ENCODE measurements at places on chromosomes 6 and 20. TPM values are rescaled to one million over a fixed set of nuclear protein-coding genes. Genes with fewer than 3 reads are reported as not detected.

DNA sequence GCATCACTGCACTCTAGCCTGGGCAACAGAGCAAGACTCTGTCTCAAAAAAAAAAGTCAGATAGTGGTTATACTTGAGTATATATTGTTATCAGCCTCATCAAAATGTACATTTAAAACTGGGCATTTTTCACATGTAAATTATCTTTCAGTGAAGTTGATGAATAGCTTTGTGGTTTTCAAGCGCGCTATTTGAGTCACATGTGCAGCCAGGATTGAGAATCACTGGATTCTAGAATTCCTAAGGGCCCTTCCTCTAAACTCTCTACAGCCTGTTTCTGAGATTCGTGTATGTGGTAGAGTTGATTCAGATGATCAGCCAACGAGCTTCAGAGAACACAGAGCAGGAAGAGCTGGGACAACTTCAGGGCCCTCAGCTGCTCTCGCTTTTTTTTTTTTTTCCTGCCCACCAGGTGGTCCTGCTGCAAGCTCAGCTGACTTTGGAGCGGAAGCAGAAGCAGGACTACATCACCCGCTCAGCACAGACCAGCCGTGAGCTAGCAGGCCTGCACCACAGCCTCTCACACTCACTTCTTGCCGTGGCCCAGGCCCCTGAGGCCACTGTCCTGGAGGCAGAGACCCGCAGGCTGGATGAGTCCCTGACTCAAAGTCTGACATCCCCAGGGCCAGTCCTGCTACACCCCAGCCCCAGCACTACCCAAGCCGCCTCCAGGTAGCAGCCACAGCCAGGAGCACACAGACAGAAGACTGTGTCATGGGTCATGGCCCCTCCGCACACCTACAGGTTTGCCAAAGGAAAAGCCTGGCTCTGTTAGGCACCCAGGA, 18.3 kb downstream of the C20orf173 start:
- no peak for DNase-seq

DNA sequence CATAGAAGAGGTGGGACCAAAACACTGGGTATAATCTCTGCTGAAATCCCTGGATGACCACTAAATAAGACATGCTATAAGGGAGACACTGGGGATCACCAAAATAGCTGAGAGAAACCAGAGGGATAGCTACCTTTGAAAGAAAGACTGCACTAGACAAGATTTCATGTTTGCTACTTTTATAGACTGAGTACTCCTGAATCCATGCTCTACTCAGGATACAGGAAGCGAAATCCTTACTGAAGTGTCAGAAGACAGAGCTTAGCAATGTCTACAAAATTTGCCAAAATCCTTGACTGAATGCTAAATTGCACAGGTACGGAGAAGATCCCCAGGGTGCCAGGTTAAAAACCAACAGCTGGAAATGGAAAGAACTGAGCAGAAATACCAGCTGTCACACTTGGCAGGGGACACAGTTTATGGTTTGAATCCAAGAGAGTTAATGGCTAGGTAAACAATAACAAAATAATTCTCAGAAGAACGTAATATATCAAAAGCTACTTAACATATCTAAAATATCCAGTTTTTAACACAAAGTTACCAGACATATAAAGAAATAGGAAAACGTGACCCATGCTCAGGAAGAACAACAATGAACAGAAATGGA, 125.4 kb downstream of the MAN1A1 start:
- no peak for DNase-seq

The CCN6 gene
- total RNA-seq: not detected

The CALHM6 gene
- total RNA-seq: 3.8 TPM

The LCA5 gene
- total RNA-seq: not detected

DNA sequence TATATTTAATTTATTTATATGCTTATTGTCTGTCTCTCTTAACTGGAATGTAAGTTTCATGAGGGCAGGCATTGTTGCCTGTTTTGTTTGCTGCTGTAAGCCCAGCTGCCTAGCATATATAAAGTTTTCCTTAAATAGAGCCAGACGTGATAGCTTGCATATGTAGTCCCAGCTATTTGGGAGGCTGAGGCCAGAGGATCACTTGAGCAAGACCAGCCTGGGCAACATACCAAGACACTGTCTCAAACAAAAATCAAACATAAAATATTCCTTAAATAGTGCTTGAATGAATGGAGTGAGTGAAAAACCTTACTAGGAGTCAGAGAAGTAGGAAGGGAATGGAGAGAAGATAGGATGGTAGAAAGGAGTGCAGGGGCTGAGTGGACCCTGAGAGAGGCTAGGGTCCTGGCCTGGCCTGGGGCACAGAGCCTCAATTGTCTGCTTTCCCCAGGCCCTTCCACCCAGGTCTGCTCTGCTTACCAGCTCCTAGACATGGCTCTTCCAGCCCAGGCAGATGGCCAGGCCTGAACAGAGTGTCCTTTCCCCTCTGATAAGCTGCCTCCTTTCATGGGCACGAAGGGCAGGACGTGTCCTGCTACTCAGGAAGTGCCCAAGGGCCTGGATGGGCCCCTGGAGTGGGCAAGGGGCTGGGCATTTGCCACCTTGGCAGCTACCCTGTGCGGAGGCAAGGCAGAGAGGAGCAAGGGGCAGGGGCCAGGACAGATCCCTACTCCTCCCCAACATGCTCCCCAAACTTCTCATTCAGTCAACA, 17.7 kb upstream of the BAK1 start:
- DNase-seq: no peak

The RSPO4 gene
- not detected for total RNA-seq

The BAG2 gene
- total RNA-seq: 9.6 TPM

DNA sequence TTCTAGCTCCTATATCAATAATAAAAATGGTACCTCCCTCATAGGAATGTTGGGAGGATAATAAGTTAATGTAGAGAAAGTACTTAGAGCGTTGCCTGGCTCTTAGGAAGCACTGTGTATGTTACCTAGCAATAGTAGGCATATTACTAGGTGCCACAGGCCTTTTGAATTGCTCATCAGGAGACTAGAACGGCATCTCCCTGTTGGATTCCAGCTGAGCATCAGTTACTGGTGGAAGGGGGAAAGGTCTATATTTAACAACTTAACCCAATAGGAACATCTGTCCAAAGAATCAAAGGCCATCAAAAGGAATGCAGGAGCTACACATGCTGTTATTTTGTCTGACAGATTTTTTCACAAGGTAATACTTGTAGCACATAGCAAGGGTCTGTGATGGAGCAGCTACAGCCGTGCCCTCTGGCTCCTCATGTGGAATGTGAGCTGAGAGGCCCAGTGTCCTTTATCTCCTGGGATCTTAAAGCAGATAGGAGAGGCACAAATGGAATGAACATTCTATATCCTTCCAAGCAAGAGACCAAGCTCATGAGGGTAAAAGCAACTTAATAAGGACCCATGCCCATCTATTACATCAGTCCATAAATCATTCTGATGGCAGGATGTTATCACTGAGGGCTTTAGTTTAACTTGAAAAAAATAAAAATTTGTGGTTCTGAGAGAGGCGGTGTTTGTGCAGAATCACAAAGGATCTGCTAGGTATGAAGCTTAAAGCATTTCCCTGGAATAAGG, 184.9 kb upstream of the LAMP5 start:
- no peak for DNase-seq

GRCh38 chr6:106787327-106788196, 158.2 kb downstream of the QRSL1 start:
- no peak for DNase-seq
